ENCODE measurements at places on chromosomes 1 and 21.

GRCh38 chr1:91511386-91511785 is 10.7 kb downstream of the CDC7 start:
- DNase-seq = no peak

DNA sequence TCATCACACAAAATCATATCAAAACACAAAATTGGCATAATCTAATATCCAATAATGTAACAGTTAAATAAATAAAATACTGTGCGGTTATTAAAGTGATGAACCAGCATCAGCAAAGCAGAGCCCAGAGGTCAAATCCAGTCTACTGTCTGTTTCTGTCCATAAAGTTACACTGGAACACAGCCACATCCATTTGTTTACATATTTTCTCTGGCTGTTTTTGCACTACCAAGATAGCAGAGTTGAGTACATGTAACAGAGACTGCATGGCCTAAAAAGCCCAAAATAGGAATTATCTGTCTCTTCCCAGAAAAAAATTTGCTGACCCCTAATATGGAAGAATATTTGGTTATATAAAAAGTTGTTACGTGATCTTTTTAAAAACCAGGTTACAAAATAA is 242.2 kb upstream of the DMRTA2 start:
- no peak for DNase-seq

DNA sequence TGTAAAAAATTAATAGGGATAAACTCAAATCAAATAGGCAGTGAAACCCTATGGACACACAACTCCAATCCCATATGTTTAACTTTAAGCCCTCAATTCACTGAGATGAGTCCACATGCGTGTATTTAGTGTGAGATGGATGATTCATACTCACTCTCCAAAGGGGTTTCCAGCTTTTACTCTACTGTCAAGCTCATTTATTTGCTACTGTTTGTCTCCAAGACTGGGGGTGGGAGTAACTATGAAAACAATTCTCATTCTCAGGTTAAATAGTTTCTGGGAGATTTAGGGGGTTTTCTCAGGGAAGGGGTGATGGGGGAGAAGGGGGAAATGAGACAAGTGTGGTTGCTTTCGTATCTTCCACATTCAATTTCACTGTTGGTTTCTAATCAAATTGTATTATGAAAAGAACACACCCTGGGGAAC is 2.7 kb downstream of the RAB29 start:
- no peak for DNase-seq

DNA sequence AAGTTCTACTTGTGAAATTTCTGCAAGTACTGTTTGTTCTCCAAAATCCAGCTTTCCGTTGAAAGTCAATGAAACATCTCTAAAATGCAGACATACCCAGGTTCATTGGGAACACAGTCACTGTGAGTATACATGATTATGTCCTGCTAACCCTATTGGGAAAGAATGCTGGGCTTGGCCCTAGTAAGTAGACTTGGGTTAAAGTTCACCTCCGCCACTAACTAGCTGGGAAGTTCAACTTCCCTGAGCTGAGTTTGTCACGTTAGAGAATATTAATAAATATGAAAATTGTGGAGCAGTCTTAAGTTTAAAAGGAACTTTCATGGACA is 10.5 kb upstream of the PGD start:
- no peak for DNase-seq

DNA sequence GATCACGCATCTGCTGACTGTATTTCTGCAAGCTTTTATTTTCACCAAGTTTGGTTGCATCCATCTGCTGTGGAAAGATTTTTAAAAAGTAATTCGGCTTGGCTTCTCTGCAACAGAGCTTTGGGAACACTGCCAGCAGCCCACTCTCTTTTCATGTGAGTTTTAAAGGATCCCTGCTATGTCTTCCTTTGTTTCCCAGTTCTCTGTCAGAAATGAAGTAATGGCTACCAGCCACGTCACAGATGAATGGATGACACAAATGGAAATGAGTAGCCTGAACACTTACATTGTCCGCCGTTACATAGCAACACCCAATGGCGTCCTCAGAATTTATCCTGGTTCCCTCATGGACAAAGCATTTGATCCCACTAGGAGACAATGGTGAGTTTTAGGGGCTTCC is 80.6 kb upstream of the RAVER2 start:
- no peak for DNase-seq

GRCh38 chr1:6447818-6448748 is 17.9 kb downstream of the TNFRSF25 start:
- no peak for DNase-seq

GRCh38 chr1:229325853-229326487 is 16.9 kb downstream of the CCSAP start:
- no peak for DNase-seq

GRCh38 chr1:5744911-5745799 is 247.1 kb downstream of the NPHP4 start:
- no peak for DNase-seq

- DNase-seq = no peak
Observed at GRCh38 chr1:197440715-197441114, 172.7 kb downstream of the CRB1 start.

GRCh38 chr1:6358757-6359201 is 34.8 kb downstream of the ACOT7 start:
- no peak for DNase-seq

DNA sequence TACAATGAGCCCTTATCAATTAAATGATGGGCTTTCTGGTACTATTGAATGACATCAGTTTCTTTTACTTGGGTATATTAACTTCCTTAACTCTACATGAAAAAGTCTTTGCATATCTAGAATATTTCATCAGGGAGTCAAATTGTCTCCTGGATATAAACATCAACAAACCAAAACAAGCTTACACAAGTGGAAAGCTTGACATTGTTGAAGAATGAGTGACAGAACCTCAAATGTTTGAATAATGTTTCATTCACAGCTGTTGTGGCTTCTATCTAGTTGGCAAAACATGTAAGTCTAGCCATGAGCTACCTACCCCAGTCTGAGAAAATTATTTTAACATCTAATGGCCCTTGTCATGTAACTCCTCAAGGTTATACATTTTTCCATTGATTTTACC is 604.8 kb upstream of the ADAMTS5 start:
- DNase-seq = no peak

Measured in left forelimb (tissue), 1 donor.